ENCODE measurements at places on chromosomes 7 and 10. TPM values are rescaled to one million over a fixed set of nuclear protein-coding genes. Genes with fewer than 3 reads are reported as not detected.
A peak's percentile ranks its signal among the peaks of the same experiment; 100 is the strongest.

UPK3BL2 gene
- 2.8 TPM for total RNA-seq

MRC1 gene
- not detected for total RNA-seq

RPA3 gene
- 91.5 TPM for total RNA-seq

GRCh38 chr7:28957751-28958234 is 337 bp downstream of the TRIL start:
- peak overlapping the region; percentile 45 for H3K27ac ChIP-seq
- no peaks in the 10 kb centered on the region for H3K27me3 ChIP-seq
- peak overlapping the region; percentile 57 for H3K4me3 ChIP-seq
- H3K36me3 ChIP-seq: no peaks in the 10 kb centered on the region
- H3K4me1 ChIP-seq: peaks cover 26% of the 10 kb centered on the region
- DNase-seq: no peak

GRCh38 chr10:5775685-5776084 is 37.5 kb downstream of the GDI2 start:
- no peaks in the 10 kb centered on the region for H3K4me1 ChIP-seq
- H3K36me3 ChIP-seq: peaks cover 35% of the 10 kb centered on the region
- H3K27ac ChIP-seq: no peak overlapping the region
- no peaks in the 10 kb centered on the region for H3K27me3 ChIP-seq
- no peak for DNase-seq
- H3K4me3 ChIP-seq: no peak overlapping the region

IQUB gene
- 0.05 TPM for total RNA-seq

DNA sequence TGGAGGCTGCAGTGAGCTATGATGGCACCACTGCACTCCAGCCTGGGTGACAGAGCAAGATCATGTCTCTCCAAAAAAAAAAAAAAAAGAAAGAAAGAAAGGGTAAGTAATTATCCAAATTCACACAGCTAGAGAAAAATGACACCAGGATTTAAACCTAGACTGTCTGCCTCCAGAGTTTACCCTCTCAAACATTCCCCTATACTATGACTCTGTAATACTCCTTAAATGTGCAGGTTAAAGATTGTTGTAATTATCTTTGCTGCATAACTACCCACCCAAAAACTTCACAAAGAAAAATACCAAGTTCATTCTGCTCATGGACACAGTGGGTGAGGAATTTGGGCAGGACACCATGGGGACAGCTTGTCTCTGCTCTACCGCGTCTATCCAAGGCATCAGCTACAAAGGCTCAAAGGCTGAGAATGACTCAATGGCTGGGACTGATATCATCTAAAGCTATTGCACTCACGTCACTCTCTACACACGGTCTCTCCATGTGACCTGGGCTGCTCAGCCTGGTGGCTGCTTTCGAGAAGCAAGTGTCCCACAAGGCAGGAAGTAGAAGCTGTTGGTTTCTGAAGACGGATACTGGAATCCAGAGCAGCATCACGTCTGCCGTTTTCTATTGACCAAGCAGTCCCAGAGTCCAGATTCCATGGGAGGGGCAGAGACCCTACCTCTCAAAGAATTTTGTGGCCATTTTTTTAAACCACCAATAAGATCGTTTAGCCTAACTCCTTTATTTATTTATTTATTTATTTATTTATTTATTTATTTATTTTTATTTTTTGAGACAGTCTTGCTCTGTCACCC is 185.7 kb upstream of the AUTS2 start:
- peak; percentile 26 for DNase-seq
- no peak overlapping the region for H3K4me3 ChIP-seq
- H3K27ac ChIP-seq: no peak overlapping the region

DNA sequence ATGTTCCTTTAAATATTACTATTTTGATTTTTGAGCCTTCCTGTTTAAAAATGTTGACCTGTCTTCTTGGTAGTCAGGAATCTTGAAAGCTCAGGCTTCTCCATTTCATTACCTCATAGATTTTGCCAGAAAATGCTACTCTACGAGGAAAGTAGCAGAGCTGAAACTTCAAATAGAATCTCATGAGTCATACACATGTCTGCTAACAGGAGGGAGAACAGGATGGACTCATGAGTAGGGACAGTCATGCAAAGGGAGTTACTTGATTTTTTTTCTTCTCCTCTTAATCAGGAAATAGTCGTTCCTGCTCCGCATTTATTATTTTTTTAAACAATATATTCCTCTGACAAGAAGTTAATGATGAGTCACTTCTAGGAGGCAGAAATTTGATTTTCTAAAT is 37.0 kb upstream of the MINDY3 start:
- no peak overlapping the region for H3K4me3 ChIP-seq
- no peak overlapping the region for H3K27ac ChIP-seq
- H3K36me3 ChIP-seq: no peaks in the 10 kb centered on the region
- 0 out of 2 replicates have a peak, but pooled peaks cover 3% of the 10 kb centered on the region for H3K4me1 ChIP-seq

DNA sequence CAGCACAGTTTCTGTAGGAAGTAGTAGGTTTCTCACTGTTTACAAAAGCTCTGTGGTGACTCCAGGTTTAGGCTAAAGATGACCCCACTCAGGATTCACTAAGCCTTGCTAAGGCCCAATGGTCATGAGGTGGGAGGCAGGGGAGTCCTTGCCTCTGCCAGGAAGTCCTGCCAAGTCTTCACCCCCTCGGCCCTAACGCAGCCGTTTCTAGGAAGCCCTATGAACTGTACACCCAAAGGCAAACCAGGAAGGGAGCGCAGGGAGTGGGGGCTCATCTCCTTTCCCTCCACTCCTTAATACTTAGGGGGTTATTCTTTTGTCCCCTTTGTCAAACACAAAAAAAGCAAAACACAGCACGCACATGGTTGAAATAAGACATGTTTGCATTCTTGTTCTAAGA is 64.6 kb downstream of the CTBP2 start:
- no peak overlapping the region for H3K4me3 ChIP-seq
- no peaks in the 10 kb centered on the region for H3K4me1 ChIP-seq
- H3K27me3 ChIP-seq: no peaks in the 10 kb centered on the region

DNA sequence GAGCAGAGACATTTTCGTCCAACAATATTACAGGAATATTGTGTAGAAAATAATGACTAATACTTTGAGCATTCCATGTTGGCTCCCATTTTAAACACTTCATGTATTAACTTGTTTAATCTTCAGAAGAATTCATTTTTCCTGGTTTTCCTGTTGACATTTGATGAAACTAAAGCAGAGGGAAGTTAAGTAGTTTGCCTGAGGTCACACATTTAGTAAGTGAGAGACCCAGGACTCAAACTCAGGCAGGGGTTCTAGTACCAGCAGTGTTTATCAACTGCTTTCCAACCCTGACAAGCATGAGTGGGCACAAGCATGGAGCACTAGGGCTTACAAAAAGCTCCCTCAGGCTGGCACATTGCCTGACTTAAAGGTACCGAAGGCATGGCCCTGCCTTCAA is 719.1 kb downstream of the AUTS2 start:
- no peak for DNase-seq
- no peak overlapping the region for H3K27ac ChIP-seq
- no peaks in the 10 kb centered on the region for H3K27me3 ChIP-seq
- H3K4me1 ChIP-seq: peaks cover 6% of the 10 kb centered on the region
- H3K4me3 ChIP-seq: no peak overlapping the region

DNA sequence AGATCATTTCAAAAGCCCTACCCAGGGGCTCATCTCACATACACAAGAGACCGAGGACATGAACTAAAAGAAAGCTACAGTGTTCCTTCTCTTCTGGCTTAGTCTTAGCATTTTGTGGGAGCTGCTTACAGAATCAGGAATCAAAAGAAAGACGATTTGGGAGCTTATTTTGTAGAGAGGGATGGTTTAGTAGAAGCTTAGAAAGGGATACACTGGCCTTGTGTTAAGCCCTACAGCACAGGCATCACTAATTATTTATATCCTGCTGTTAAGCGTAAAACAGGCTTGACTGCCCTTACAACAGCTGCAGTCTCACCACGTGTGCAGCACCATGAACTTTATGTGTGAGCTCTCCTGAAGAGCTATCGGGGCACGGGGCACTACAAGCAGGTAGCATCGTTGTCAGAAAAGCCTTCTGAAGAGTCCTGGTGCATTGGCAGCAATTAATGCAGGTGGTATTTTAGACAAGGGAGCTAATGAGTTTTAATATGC is 798.3 kb downstream of the NXPH1 start:
- peaks cover 35% of the 10 kb centered on the region for H3K4me1 ChIP-seq
- H3K36me3 ChIP-seq: no peaks in the 10 kb centered on the region
- H3K4me3 ChIP-seq: peak overlapping the region; percentile 26
- peak overlapping the region; percentile 99 for H3K27ac ChIP-seq
- H3K27me3 ChIP-seq: no peaks in the 10 kb centered on the region

- peaks cover 7% of the 10 kb centered on the region for H3K36me3 ChIP-seq
- no peak overlapping the region for H3K4me3 ChIP-seq
- no peak overlapping the region for H3K27ac ChIP-seq
- H3K4me1 ChIP-seq: peaks cover 15% of the 10 kb centered on the region
Measured at GRCh38 chr7:24891311-24891735, 88.7 kb downstream of the OSBPL3 start.

GRCh38 chr10:47456079-47456785 is 27.7 kb downstream of the ANXA8 start:
- H3K4me3 ChIP-seq: no peak overlapping the region
- no peak overlapping the region for H3K27ac ChIP-seq
- H3K36me3 ChIP-seq: no peaks in the 10 kb centered on the region
- no peaks in the 10 kb centered on the region for H3K4me1 ChIP-seq
- no peaks in the 10 kb centered on the region for H3K27me3 ChIP-seq

DNA sequence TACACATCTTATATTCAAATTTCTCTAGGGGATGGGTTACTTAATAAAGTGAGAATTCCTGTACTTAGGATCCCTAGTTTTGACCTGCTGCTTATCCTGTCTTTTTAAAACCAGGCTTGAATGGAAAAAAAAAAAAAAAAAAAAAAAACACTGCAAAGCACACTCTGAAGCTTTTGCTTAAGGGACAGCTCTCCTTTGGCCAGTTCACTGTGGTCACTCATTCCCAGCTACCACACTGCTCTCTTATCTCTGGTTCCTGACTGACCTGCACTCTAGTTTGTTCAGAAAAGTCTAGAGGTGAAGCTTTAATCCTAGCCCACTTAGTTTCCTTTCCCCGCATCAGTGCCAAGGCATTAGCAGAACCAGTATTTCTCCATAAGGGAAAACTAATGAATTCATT is 82.4 kb downstream of the CADPS2 start:
- no peak for DNase-seq
- no peaks in the 10 kb centered on the region for H3K4me1 ChIP-seq
- H3K27me3 ChIP-seq: peaks cover 11% of the 10 kb centered on the region
- H3K27ac ChIP-seq: no peak overlapping the region

DNA sequence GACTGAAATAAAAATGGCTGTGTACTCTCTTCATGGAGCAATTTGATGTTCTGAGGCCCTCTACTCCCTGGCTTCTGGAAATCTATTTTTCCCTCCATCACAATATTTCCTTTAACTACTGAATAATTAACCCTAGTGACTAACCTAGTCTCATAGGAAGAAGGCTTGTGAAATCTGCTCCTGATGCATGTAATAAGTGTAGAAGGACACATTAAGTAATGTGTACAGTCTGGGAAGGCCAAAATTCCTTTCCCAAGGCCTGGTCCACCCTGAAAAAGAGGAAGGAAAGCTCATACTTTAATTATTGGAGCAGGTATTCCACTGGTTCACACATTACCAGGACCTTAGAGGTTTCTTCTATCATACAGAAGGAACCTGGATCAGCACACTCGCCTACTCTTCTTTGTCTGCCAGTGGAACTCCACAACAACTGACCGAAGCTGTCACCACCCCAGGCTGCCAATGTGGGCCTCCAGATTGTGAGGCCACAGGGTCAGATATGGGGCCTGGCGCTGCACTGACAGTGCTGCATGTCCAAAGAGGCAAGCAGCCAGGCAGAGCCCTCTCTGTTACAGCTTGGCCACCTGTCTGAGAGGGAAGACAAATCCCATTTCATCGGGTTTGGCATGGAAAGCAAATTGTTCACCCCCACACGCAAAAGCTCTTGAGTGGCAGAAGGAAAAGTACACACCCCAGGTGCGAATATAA is 54.4 kb upstream of the FAM133B start:
- H3K27me3 ChIP-seq: no peaks in the 10 kb centered on the region
- peaks cover 40% of the 10 kb centered on the region for H3K4me1 ChIP-seq
- peak overlapping the region; percentile 15 for H3K27ac ChIP-seq
- H3K36me3 ChIP-seq: peaks cover 19% of the 10 kb centered on the region
- no peak overlapping the region for H3K4me3 ChIP-seq

NPSR1 gene
- total RNA-seq: not detected

KMT2C gene
- total RNA-seq: 33.2 TPM

GRCh38 chr10:25047088-25047487 is 30.7 kb downstream of the THNSL1 start:
- H3K27me3 ChIP-seq: peaks cover 5% of the 10 kb centered on the region
- H3K4me1 ChIP-seq: no peaks in the 10 kb centered on the region
- no peaks in the 10 kb centered on the region for H3K36me3 ChIP-seq

DNA sequence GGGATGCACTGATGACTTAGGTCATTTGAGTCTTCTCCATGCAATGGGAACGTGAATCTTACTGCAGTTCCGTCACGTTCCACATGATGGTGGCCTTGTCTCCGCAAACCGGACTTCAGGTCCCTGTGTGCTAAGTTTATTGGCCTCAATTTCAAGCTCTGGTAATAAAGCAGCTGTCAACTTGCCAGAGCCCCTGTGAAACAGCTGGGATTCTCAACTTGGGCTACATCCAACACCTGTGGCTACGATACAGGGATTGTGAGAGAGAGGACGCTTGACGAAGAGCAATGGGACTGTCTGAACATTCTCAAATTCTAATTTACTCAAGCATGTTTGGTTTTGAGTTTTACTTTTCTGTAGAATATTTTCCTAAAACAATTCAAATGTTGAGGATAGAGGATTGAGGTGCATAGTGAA is 174.2 kb downstream of the PTN start:
- H3K4me3 ChIP-seq: no peak overlapping the region
- no peaks in the 10 kb centered on the region for H3K36me3 ChIP-seq
- no peak overlapping the region for H3K27ac ChIP-seq
- no peaks in the 10 kb centered on the region for H3K27me3 ChIP-seq

GRCh38 chr7:68245688-68246087 is 1249.1 kb downstream of the TYW1 start:
- no peak overlapping the region for H3K4me3 ChIP-seq
- no peaks in the 10 kb centered on the region for H3K27me3 ChIP-seq
- no peak overlapping the region for H3K27ac ChIP-seq

DLG5 gene
- total RNA-seq: 24.4 TPM

DNA sequence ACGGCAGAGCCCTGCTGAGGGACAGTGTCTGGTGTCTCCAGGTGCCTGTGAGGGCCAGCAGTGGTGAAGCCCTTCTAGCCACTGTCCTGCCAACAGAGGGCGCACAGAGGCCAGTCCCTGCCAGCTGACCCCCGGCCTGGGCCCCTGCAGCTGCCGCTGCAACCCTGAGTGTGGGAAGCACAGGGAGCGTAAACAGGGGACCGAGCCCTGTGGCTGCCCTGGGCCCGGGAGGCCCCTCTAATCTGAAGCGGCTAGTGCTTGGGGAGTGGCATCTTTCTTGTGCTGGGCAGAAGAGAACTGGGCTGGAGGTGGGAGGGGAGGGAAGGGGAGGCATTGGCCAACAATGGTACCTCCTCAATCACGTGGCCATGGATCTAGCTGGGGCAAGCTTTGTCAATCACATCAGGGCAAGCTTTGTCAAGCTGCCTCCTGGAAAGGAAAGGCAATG is 34.6 kb downstream of the TRIM8 start:
- peak; percentile 97 for DNase-seq
- peaks cover 47% of the 10 kb centered on the region for H3K4me1 ChIP-seq
- peaks cover 11% of the 10 kb centered on the region for H3K36me3 ChIP-seq
- H3K4me3 ChIP-seq: no peak overlapping the region

SCART1 gene
- total RNA-seq: 0.13 TPM

GRCh38 chr10:109696981-109697775 is 226.1 kb downstream of the XPNPEP1 start:
- DNase-seq: peak; percentile 21
- no peaks in the 10 kb centered on the region for H3K27me3 ChIP-seq
- H3K4me3 ChIP-seq: no peak overlapping the region
- no peak overlapping the region for H3K27ac ChIP-seq
- peaks cover 4% of the 10 kb centered on the region for H3K4me1 ChIP-seq
- no peaks in the 10 kb centered on the region for H3K36me3 ChIP-seq

RBM20 gene
- 11.1 TPM for total RNA-seq
